ENCODE measurements at places on chromosomes 1 and 21.

DNA sequence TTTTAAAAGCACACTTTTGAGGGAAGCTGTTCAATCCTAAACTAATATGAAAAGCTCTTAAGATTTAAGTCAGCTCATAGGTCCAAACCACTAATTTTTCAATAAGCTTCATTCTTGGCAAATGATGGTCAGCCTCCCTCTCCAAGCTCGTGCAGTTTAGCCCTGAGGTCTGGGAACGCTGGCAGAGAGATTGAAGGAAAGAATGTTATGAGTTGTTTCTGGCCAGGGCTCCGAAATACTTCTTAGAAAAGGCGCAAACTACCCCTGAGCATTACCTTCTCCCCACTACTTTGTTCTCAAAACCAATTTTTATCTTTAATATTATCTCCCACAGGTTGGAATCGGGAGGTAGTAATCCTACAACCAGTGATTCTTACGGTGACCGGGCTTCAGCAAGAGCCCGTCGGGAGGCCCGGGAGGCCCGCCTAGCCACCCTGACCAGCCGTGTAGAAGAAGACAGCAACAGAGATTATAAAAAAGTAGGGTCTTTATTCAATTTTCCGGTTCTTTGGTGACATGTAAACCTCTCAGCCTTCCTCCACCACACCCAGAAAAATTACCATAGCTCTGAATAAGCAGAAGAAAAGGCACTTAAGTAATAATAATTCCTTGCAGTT lies 147.7 kb downstream of the SYT2 start:
- no peak for DNase-seq

GRCh38 chr21:44425307-44425894 lies 29.9 kb upstream of the LRRC3 start:
- DNase-seq, result no peak

DNA sequence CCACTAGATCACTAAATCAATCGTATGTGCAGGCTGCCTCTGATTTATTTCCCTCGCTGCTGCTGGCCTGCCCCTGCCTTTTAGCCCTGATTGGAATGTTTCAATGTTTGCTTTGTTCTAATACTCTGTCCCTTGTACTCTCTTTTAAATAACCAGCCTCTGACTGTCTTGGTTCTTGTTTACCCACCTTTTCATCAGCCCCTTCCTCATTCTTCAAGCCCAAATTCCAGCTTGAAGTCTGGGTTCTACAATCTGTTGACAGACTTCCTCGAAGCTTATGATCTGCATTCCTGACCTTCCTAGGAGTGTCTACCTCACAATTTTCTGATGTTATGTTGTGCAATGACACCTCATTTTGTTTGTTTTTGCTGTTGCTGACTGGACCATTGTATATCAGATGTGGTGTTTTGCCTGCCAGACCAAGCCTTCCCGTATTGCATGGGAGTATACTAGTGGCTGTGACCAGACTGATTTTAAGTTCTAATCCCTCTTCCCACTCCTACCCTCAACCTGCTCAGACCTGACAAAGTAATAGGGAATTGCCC lies 46.6 kb upstream of the APOBEC4 start:
- DNase-seq, result no peak

DNA sequence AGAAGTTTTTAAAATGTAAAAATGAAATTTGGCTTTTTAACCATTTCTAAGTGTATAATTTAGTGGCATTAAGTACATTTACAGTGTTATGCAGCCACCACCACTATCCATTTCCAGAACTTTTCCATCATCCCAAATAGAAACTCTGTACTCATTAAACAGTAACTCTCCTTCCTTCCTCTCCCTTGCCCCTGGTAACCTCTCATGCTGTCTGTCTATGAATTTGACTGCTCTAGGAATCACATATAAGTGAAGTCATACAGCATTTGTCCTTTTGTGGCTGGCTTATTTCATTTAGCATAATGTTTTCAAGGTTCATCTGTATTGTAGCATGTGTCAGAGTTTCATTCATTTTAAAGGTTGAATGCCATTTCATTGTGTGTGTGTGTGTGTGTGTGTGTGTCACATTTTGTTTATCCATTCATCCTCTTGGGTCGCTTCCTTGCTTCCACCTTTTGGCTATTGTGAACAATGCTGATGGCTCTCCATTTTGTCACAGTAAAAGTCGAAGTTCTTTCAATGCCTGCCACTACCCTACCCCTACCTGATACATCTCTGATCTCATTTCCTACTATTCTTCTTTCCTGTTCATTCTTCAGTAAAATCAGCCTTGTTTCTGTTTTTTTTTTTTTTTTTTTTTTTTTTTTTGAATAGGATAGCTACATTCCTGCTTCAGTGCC lies 45.3 kb downstream of the F3 start:
- no peak for DNase-seq

DNA sequence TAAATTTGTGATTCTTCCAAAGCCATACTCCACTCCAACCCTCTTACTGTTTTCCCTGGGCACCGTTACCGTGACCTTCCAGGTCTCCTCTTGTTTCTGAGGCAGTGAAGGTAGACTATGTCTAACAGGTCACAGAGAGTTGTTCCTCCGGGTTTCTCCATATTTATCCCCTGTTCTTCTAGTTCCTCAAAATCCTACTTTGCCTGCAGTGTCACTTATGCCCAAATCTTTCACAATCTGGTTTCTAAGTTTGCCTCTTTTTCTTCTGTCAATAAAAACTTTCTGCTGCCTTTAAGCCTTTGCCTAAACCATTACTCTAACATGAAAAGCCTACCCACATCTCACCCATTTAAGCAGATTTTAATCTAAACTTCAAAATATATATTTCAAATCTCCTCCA lies 87.7 kb downstream of the C4BPA start:
- DNase-seq, result no peak

GRCh38 chr1:27538793-27539192 lies 48.8 kb upstream of the WASF2 start:
- DNase-seq, result no peak

GRCh38 chr1:75655931-75656330 lies 45.0 kb upstream of the SLC44A5 start:
- DNase-seq, result no peak
